Cortex of kidney (tissue), 1 donor: ENCODE measurements at places on chromosomes 2 and 18.

- DNase-seq = no peak
Measured at GRCh38 chr2:219525533-219526232, 11.4 kb downstream of the ASIC4 start.

GRCh38 chr2:177379354-177379753, 13.2 kb upstream of the AGPS start:
- no peak for DNase-seq

DNA sequence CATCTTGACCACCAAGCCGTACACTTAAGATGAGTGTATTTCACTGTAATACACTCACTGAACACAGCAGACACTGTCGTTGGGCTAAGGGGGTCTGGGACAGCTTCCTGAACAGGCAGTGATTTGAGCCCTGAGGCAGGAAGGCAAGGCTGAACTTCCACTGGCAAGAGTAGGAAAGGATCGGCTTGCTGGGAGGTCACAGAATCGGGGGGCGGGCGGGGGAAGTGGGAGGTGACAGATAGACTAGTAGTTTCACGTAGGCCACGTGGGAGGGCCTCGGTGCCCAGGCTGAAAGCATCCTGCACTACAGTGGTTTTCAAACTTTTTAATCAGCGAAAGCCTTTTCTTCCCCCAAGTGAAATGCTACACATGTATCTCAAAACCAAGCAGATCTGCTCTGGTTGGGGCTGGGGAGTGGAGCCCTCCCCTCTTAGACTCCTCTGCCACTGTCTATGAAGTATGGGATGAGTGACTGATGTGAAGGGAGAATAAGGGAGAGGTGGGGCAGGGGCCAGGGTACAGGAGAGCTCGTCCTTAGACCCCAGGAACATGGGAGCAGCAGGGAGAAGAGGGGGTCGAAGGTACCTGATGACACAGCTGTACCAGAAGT, 8.6 kb downstream of the PARD6G start:
- no peak for DNase-seq

- DNase-seq = no peak
Measured at GRCh38 chr2:233814056-233814835, 36.1 kb downstream of the MROH2A start.
